Right atrium auricular region (tissue), 2 donors: ENCODE measurements at places on chromosomes 12 and 14. TPM values are rescaled to one million over a fixed set of nuclear protein-coding genes. Genes with fewer than 3 reads are reported as not detected.

DNA sequence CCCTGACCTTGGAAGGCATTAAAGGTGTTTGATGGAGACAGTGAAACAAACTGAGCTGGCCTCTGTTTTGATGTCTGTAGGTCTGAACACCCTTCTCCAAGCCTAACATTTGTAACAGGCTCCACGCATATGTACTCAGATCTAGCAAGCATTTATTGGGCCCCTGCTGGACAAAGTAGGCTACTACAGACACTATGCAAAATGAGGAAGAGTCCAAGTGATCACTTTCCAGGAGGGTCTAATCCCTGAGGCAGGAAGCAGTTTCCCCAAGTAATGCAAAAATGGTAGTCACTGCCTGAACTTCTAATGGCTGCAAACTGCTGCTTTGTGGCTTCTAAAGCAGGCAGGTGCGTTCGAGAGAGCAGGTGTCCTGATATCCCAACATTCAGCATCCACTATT lies 405.8 kb downstream of the MED13L start:
- DNase-seq: no peak

DNA sequence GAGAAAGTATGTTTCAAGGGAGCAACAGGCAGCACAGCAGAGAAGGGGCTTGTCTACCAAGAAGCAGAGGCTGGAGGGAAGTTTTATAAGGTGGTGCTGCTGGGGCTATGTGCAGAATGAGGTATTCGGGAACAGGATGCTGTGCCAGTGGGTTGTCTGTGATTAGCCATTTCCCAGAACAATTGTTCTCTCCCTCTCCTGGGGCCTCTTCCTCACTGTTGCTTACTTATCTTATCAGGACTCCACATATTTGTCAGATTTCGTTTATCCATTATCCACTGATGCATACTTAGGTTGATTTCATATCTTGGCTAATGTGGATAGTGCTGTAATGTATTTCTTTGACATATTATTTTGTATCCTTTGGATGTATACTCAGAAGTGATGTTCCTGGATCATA lies 195.1 kb upstream of the RTL1 start:
- DNase-seq: peak; percentile 18

GRCh38 chr12:76708296-76708695 lies 55.6 kb upstream of the ZDHHC17 start:
- DNase-seq: no peak

DNA sequence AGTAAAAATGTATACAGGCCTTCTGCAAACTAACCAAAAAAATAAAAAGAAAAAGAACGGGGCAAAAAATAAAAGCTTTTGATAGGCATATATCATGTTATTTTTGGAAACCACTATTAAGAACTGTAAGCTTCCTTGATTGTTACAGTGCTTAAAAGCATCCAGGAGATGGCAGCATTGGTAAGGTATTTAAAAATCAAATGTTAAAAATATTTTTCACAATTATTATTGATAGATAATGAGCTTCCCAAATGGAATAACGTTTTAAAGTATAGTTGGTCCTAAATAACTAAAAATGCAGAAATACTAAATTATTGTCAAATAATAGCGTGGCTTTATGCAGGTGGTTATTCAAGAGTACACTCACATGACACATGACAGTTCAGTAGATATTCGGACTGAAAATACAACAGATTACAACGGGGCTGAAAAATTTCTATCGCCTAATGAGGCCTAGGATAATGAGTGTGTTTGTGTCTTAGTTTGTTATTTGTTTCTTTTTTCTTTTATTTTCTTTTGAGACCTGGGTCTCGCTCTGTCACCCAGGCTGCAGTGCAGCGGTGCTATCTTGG lies 127.2 kb upstream of the ATF7IP start:
- DNase-seq: no peak

GRCh38 chr12:31895449-31896150 lies 63.6 kb upstream of the RESF1 start:
- no peak for DNase-seq

DNA sequence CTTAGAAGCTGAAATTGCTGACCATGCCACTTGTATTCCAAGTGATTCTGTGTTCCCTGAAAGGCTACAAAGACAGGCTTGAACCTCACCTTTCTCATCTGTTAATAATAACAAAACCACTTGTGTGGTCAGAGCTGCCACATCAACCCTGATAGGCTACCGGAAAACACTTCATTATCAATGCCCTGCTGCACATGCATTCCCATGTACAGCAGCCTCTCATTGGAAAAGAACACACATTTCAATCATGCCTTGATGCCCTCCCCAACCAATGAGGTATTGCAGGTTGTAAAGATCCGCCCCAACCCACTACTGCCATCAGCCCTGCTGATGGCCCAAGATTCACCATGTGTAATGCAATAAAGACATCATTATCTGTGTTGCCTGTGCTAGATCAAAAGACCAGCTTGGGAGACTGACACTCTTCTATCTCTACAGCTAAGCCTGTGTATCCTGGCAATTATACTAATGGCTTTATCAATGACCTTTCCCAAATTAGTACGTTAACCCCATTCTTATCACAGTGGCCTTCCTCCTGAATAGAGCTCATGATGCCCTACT lies 2.8 kb downstream of the GPR19 start:
- DNase-seq: no peak

The KRT82 gene
- total RNA-seq: not detected

The TPPP2 gene
- 0.86 TPM for total RNA-seq
